Activated naive CD4-positive, alpha-beta T cell (primary cell): ENCODE measurements at places on chromosomes 5 and 9.

DNA sequence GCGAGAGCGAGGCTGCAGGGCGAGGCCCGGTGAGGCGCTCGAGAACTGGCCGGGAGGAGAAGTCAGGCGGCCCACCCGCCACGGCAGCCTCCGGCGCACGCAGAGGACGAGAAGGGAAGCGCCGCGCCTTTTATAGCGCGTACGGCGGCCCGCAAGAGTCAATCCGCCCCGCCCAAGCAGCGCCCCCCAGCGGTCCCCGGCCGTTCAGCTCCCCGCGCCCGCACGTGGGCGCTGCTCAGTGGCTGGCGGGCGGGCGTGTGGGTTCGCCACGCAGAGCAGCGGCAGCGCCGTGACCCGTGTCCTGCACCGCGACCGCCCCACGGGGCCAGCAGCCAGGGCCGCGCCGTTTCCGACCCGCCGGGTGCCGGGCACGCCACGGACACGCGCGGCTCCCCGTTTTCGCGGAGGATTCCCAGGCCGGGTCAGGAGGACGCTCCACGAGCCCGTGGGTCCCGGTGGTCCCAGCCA lies 14.6 kb downstream of the LCN10 start:
- DNase-seq = peak; percentile 95

DNA sequence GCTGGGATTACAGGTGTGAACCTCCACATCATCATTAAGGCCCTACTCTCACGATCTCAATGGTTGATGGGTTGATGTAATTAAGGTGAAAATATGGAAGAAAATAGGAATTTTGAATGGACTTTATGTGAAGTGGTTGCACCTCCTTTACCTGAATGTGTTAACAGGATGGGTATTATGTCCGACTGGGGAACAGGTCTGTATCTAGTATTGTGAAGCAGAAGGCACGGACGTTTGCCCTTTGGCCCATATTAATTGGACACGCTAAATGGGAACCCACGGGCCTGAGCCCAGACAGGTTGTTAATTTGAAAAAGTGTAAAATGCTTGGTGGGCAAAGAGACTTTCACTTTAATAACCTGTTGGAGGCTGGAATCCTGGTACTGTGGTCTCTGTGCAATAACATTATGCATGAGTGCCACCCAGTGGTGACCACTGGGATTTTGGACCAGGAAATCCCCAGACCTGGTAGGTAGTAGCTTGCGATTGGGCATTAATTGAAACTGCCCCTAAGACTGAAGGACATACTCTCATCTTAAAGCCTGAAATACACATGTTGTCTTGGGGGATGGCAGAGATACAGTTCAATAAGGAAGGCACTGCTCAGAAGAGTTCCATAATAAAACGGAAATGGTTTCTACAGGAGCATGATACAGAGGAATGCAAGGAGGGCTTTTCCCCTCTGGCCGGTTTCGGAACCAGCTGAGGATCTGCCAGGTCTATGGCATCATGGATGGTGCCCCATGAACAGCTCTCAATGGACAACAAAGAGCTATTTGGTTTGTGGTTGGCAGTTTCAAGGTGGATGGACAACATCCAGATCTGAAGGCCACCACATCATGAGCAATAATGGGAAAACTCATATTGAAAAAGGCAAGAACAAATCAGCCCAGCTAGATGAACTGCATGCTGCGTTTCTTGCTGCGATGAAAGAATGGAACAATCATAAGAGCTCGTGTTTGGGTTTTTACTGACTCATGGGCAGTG lies 26.2 kb upstream of the BICD2 start:
- peak; percentile 45 for DNase-seq

- no peak for DNase-seq
Measured at GRCh38 chr5:22910523-22910922, 57.4 kb upstream of the CDH12 start.

- no peak for DNase-seq
Measured at GRCh38 chr9:7403839-7404487, 395.6 kb downstream of the DMAC1 start.

DNA sequence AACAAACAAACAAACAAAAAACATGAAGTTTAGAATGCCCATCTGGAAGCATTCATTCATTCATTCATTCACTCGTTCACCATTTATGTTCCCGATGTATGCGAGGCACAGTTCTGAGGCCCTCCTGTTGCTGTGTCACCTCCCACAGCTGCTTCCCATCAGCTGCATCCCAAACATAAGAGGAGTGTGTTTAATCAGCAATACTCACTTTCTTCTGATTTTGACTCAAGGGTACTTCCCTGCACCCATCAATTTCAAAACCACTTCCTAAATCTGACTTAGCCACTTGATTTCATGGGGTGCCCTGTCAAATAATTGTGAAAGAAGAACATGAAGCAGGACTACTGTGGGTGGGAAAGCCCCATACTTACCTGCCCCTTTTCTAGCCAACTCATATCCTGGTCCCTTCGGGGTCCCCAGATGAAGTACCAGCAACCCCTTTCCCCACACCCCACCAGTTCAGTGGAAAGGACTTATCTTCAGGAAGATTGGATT lies 128.0 kb upstream of the IL12B start:
- DNase-seq = no peak

GRCh38 chr9:85224301-85224700 lies 517.5 kb downstream of the AGTPBP1 start:
- no peak for DNase-seq

GRCh38 chr9:128548876-128549275 lies 3.5 kb upstream of the SPTAN1 start:
- no peak for DNase-seq

DNA sequence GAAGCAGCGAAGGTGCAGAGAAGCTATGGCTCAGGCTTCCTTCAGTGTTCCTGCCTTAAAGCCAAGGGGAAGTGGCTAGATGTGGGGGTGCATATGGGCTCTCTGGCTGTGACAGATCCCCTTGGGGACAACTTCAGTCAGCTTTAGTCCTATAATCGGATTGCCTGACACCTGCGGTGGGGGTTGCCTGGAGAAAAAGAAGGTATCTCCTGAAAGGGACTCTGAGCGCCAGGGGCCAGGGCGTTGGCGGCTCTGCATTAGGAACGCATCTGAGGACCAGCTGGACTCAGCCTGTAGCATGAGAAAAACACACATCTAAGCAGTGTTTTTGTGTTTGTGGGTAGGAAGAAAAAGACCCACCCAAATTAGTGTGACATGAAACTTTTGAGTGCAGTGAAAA lies 84.3 kb upstream of the OTULINL start:
- DNase-seq = no peak

- DNase-seq = no peak
Measured at GRCh38 chr5:96148376-96148775, 186.7 kb upstream of the ELL2 start.

GRCh38 chr9:20023961-20024571 lies 235.2 kb upstream of the SLC24A2 start:
- no peak for DNase-seq

DNA sequence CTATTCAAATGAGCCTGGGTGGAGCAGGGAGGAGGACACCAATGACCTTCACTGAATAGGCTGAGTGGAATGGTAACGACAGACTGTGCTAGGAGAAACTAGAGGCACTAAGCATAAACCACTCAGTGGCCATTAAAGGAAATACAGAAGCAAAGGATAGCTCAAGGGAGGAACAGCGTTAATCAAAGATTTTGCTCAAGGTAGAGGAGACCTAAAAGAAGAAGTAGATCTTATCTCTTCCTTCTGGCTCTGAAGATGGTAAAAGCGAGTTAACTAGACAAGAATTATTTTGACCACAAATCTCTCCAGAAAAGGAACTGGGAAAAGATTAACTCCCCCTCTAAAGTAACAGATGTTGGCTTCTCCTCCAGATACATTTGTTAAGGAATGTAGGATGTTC lies 299.6 kb downstream of the EPB41L4A start:
- no peak for DNase-seq

DNA sequence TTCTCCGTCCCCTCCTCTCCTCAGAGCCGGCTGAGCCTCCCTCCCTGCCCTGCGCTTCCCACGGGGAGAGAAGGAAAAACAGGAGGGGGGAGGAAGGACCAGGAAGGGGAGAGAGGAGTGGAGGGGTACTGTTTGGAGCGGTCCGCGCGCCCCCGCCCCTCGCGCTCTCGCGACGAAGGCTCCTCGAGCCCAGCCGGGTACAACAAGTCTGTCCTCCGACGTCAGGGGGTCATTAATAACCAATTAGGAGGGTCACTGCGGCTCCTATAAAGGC lies 480 bp upstream of the PRDM12 start:
- no peak for DNase-seq

DNA sequence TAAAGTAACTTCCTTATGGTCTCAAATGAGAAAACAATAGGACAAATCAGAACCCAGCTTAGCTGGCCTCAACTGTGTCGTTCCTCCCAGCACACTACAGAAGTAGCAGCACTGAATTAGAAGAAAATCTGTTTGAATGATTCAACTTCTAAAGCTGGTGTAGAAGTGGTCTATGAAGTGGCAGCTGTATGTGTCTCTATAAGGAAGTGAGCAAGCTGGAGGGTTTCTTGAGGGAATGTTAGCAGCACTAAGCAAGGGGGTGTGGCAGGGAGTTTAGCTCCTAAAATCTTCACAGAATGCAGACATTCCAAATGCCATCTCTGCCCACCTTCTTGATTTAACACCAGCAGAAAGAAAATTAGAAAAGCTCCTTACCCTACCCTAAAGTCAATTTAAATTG lies 4.1 kb downstream of the KLF9 start:
- DNase-seq = no peak

DNA sequence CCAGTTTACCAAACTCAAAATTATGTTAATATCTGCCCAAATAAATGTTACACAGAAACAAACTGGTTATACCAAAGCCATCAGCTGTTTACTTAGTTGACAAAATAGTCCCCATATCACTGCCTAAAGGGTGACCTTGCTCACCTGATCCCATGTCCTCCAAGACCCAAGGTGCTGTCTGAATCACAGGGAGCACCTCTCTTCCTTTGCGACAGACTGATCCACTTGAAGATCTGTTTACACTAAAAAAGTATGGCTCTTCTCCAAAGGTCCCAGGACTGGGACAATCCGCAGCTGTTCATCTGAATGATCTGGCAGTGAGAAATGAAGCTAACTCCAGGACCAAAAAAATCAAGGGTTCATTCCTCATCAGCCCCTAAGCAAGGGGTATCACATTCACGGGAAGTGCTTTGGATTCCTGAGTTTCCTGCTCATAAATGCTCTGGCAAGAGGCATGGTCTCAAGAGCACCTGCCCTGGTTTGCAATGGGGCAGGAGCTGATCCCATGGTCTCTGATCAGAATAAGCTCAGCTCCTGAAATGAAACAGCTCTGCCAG lies 5.0 kb downstream of the PRUNE2 start:
- no peak for DNase-seq

- DNase-seq = no peak
Measured at GRCh38 chr9:127139071-127139731, 16.8 kb upstream of the ANGPTL2 start.

GRCh38 chr5:78758169-78758839 lies 109.7 kb upstream of the LHFPL2 start:
- DNase-seq = no peak

DNA sequence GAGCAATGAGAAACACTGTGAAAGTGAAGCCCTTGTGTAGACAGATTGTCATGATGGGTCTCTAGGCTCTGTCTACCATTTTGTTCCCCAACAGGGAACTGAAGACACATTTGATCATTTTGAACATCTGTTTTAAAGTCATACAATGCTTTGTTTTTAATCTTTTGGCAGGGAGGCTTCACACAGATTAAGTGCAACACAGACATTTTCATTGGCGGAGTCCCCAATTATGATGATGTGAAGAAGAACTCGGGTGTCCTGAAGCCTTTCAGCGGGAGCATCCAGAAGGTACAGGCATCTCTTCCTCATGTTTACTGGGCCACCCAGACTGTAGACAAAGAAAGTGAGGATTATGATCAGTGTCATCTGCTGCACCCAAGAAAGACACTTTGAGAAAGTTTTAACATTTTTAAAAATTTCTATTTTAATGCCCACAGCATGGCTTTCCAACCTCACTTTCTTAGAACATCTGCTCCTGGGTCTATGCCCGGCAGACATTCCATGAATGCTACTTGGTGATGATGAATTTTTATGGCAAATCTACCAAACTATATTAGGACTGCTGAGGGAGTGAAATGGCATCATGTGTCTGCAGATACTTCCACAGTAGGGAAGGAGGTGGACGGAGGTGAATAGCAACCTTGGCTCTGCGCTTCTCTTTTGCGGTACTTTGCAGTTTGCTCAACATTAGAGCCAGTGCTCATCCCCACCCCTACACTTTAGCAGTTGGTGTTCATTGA lies 121.3 kb downstream of the LIFR start:
- DNase-seq = no peak

- no peak for DNase-seq
Measured at GRCh38 chr5:1430121-1430795, 15.0 kb downstream of the SLC6A3 start.

DNA sequence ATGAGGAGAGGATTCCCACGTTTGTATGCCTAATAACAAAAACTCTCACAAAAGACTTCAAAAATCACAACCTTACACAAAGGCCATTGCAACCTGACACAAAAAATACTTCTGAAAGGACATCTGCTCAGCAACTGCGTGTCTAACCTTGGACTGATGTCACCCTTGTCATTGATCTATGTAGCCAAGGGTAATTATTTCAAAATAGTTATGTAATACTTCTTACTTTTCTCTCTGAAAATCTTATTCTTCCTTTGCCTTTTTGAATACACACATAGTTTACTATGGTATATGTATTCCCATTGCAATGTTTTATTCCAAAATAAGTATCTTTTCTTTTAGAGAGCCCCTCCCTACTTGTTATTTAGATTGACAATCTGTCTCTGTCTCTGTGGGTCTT lies 355.3 kb downstream of the MSX2 start:
- DNase-seq = no peak

GRCh38 chr5:157143127-157143971 lies 684 bp upstream of the MED7 start:
- DNase-seq = no peak

- DNase-seq = no peak
Measured at GRCh38 chr5:111389390-111390082, 122.8 kb downstream of the STARD4 start.

DNA sequence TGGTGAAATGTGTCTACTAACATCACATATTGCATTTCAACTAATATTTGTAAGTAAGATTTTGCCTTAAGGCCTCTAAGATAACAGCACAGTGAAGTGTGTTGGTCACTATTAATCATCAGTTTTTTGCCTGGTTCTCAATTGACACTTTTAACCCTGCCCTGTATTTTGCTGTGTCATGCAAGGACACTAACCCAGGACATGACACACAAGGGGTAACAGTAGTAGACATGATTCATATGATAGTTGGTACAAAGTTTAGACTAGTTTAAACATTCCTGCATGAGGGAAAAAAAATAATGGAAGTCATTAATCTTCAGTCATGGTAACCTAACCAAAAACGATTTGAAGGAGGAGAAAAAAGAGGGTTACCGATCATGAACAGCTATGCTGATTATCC lies 207.0 kb downstream of the DEPDC1B start:
- no peak for DNase-seq

- no peak for DNase-seq
Measured at GRCh38 chr5:98108497-98108896, 665.0 kb upstream of the RGMB start.

DNA sequence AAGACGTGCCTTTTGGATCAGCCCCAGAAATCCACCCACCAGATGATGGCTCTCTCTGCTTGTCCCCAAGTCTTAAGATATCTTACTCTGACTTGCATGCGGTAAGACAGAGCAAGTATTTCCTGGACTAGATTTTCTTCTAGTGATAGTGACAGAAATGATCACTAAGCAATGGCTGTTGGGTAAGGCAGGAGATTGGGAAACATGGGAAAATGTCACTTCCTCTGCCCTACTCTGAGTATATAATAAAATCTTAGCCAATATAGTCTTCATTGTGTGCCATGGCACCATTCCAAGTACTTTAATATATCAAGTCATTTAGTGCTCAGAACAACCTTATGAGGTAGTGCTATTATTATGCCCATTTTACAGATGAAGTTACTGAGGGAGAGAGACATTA lies 31.0 kb upstream of the GNA14 start:
- no peak for DNase-seq
